ENCODE measurements at places on chromosomes 1 and 21.
A peak's percentile ranks its signal among the peaks of the same experiment; 100 is the strongest.

DNA sequence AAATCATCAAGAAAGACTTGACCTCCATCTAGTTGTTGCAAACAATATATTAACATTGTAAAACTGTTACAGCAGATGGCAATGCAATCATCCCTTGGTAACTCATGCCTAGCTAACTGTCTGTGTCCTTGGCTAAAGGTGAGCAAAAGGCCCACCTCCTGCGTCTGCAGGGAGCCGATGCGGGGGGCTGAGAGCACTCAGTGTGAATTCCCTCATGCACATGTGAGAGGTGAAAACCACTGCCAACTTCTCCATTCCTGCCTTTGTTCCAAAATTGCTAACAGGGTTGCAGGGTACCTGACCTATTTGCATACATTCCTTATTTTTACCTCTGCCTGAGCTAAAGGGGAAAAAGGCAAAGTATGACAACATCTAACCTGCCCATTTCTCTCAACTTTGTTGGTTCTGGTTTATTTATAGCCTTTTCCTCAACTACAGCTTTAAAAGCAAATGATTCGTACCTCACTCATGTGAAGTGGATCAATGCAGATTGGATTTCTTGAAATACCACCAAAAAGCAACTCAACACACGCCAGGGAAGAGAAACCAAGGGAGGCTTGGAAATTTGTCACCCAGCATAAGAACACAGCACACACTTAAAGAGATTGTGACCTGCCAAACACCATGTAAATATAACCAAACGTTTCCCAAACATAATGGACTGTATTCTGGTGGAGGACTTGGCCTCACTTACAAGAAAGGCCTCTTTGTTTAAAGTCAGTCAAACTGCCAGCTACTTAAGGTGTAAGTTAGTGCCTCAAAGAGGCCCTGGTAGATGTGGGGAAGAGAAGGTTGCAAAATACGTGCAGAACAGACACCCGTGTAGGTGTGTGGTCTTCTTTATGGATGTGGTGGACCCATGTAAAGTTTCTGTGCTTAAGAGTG, 651.0 kb downstream of the SMYD3 start:
- DNase-seq: no peak

DNA sequence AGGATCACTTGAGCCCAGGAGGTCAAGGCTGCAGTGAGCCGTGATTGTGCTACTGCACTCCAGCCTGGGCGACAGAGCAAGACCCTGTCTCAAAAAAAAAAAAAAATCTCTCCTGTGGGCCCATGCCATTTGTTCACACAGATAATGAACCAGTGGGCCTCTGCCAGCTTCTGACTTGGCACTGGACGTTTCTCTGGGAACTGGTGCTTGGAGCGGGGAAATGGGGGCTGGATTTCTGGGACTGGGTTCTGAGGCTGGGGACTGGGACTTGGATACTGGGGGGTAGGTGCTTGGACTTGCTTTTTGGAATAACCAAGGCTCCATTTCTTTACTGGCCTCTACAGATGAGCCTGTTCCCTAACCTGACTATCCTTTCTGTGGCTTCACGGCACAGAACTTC, 9.7 kb downstream of the IFI6 start:
- DNase-seq: no peak

DNA sequence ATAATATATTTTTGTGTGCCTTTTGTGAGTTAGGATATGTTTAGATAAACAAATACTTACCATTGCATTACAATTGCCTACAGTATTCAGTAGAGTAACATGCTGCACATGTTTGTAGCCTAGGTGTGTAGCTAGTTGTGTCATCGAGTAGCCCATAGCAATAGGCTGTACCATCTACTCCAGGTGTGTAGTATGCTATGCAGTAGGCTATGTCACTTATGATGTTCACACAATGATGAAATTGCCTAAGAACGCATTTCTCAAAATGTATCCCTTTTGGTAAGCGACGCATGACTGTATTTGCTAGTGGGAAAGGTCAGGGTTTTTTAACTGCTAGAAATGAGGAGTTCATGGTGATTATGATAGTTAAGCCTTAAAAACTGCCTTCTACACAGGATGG, 30.0 kb upstream of the B3GALT5 start:
- no peak for DNase-seq

- no peak for DNase-seq
Observed at GRCh38 chr1:56867491-56867890, 12.9 kb downstream of the C8A start.

DNA sequence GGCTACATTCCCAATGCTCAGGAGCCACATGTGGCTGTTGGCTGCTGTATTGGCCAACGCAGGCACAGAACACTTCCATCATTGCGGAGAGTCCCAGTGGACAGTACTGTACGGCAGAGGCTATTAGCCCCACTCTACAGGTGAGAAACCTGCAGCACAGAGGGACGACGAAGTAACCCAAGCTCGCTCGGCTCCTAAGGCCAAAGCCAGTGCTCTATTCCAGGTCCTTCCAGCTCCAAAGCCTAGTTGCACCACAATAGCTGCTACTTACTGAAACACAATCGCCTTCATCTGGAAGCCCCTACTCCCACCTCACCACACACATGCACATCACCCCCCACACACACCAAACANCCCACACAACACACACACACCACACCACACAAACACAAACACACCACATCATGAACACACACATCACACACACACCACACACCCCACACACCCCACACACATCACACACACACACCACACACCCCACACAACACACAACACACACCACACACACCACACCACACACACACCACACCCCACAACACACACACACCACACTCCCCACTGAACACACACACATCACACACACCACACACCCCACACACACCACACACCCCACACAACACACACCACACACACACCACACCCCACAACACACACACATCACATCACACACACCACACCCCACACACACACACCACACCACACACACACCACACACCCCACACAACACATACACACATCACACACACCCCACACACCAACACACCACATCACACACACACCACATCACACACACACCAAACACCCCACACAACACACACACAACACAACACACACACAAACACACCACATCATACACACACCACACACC, 3.2 kb downstream of the LYPD8 start:
- no peak for DNase-seq

GRCh38 chr1:229205854-229206253, 65.1 kb upstream of the RAB4A start:
- DNase-seq: no peak

- no peak for DNase-seq
Observed at GRCh38 chr1:109493227-109493626, 667 bp upstream of the CYB561D1 start.

- DNase-seq: no peak
Observed at GRCh38 chr1:107704911-107705310, 260.1 kb downstream of the VAV3 start.

DNA sequence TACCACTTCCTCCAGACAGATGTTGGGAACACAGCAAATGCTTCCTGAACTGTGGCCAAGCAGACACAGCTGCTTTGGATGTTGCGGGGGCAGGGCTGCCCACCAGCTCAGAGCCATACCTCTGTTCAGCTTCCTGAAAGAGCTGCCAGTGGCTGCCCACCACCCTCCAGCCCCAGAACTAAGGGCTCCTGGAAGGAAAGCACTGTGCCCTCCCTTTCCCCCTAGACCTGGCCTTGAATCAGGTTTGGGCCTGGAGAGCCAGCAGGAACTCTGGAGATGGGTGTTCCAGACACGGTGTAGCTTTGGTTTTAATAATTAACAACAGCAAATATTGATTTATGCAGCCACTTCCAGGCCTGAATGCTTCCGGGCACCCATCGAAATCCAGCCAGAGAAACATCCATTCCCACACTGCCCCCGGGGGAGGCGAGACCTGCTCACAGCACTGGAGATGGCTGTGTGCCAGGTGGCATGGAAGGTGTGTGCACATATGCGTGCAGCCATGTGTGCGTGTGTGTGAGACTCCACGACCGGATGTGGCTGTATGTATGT, 45.7 kb downstream of the RAP1GAP start:
- no peak for DNase-seq

- DNase-seq: no peak
Observed at GRCh38 chr1:85128316-85128715, 72.5 kb downstream of the SYDE2 start.

DNA sequence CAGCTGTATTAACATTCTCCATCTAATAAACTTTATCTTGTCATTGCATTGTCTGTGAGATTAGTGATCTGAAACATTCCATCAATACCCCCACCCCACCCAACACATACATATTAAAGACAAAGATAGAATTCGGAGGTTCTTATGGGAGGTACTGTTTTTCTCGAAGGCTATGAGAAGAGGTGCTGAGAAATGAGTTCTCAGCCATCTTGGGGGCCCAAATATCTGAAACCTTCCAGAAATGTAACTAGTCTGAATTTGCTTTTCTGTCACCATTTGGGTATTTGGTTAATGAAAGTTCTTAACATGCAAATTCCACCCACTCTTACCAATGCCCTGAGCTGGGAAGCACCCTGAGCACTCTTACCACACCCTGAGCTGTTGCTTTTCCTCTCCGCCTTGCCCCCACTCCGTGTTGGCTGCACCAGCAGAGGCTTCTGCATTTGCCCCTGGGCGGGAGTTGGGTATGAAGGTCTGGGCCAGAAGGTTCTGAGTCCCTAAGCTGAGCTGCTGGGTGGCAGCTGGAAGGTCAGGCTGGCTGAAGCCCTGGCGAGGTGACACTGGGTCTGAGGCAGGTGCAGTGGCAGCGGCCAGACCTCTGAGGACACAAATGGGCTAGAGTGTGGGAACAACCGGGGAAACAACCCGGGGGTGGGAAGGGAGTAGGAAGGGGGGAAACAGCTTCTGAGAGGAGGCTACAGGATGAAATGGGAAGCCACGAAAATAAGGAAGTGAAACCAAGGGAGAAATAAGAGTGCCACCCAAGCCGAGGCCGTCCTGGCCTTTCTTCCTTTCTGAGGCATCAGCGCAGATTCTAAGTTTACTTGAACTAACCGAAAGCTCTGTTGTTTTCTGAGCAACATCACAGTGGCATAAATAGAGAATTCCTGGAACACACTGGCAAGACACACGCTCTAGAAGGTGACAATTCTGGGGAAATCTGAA, 26.3 kb upstream of the IER5 start:
- DNase-seq: no peak

DNA sequence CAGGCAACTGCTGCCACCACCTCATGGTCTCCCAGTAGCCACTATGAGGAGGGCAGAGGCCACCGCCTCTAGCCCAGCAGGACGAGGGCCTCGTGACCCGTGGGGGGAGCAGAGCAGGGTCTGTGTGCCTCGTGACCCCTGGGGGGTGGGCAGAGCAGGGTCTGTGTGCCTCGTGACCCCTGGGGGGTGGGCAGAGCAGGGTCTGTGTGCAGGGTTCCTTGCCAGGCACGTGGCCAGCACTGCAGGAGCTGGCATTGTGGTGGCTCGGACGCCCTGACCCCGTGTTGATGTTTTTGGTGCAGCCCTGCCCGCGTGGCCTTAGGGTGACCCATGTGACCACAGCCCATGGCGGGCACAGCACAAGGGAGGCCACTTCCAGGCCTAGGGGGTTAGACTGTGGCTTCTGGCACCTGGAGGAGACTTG, 52.8 kb downstream of the SLX9 start:
- no peak for DNase-seq

DNA sequence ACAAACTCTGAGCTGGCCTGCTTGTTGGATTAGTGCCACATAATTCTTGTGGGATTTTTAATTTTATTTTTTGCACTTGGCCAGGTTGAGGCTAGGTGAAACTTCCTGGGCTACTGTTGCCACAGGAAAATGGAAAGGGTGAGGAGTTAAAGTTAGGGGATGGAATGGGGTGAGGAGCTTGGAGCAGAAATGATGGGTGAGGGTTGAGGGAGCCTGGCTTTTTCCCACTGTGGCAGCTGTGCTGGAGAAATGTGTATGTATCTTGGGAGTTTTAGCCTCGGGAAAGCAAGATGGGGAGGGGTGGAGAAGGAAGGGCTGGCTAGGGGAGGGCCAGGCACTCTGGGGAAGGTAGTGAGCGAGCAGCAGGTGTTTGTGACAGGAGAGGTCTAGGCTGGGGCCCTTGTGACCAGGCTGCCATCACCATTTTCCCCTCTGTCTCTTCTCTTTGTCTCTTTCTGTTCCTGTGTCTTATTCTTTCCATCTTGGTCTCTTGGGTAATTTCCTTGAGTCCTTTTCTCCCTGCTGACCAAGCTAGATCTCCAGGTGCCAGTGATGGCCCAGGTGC, 2.0 kb downstream of the ZNF687 start:
- no peak for DNase-seq

DNA sequence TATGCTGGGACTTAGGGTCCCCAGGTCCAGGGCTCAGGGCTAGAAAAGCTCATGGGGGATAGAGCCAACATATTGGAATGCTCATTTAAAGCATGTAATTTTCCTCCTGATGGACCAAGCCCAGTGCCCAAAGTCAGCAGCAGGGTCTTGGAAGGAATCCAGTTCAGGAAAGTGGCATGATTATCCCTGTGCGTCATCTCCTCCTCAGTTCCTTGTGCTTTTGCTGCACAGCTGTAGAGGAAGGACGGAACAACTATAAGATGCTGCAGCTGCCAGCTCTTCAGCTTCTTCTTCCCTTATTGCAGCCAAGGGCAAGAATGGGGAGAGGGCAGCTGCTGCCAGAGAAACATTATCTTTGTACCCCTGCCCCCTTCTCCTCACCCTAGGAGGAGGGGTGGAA, 58.4 kb downstream of the OVGP1 start:
- no peak for DNase-seq

GRCh38 chr1:11526071-11526895, 47.3 kb downstream of the DISP3 start:
- no peak for DNase-seq

DNA sequence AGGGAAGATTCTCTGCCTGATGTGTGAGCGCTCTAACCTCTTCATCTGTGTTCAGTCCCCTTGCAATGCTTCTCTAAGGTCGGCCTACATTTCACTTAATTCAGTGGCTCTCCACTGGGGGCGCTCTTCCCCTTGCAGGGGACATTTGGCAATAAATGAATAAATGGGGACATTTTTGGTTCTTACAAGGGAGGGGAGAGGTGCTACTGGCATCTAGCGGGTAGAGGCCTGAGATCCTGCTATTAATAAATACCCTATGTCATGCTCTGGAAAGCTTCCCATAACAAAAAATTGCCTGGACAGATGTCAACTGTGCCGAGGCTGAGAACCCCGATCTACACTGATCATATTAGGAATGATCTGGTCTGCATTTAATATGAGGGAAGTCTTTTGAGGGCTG, 25.9 kb upstream of the DNAJC11 start:
- DNase-seq: peak; percentile 2

GRCh38 chr1:234127026-234127671, 222.7 kb downstream of the SLC35F3 start:
- no peak for DNase-seq

DNA sequence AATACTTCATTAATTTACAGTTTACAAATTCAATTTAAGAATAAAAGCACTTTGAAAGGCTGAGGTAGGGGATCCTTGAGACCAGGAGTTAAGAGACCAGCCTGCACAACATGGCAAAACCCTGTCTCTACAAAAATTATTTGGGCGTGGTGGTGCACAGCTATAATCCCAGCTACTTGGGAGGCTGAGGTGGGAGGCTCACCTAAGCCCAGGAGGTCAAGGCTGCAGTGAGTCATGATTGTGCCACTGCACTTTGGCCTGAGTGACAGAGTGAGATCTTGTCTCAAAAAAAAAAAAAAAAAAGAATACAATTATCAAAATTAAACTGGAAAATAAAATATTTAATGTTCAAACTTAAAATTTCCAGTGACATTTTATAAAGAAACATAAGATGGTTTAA, 72.2 kb downstream of the USP1 start:
- no peak for DNase-seq

GRCh38 chr1:214615871-214616270, 12.9 kb downstream of the CENPF start:
- DNase-seq: no peak

Data from stimulated activated CD8-positive, alpha-beta memory T cell treated with anti-CD3 and anti-CD28 coated beads, Interleukin-12 subunit alpha, Interleukin-12 subunit beta, amount 100 ng/mL, for 4 hours (primary cell).